Kidney glomerular epithelial cell (primary cell): ENCODE measurements at places on chromosomes 12 and 14.
A peak's percentile ranks its signal among the peaks of the same experiment; 100 is the strongest.

DNA sequence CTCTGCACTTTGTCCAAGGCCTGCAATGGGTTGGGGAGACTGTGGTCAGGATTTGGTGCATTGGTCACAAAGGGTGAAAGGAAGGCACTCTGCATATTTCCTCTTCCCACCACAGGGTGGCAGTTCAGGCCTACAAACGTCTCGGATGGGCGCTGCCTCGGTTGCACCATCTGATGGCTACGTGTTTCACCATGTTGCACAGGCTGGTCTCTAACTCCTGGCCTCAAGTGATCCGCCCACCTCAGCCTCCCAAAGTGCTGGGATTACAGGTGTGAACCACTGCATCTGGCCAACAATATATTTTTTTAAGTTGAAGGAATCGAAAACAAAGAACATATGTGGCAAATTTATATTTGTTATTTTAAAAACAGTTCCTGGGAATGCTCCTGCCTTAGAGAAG lies 35.1 kb downstream of the TMBIM6 start:
- DNase-seq = peak; percentile 36

GRCh38 chr14:35346738-35347322 lies 54.6 kb downstream of the PSMA6 start:
- DNase-seq = no peak

DNA sequence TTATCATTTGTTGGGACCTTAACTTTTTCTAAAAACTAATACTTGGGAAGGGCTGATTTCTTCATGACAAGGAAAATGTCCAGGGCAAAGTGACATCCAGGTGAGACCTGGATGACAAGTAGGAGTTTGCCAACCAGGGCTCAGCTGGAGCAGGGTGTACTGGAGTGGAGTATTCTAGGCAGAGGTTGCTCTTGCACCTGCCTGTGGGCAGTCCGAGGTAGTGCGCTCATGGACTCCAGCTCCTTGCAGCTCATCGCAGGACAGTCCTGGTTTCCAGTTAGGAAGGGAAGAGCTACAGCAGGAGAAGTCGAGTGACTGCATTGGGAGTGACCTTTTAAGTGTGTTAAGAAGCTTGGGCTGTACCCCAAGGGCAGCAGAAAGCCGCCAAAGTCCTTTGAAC lies 175.9 kb downstream of the PELI2 start:
- no peak for DNase-seq

DNA sequence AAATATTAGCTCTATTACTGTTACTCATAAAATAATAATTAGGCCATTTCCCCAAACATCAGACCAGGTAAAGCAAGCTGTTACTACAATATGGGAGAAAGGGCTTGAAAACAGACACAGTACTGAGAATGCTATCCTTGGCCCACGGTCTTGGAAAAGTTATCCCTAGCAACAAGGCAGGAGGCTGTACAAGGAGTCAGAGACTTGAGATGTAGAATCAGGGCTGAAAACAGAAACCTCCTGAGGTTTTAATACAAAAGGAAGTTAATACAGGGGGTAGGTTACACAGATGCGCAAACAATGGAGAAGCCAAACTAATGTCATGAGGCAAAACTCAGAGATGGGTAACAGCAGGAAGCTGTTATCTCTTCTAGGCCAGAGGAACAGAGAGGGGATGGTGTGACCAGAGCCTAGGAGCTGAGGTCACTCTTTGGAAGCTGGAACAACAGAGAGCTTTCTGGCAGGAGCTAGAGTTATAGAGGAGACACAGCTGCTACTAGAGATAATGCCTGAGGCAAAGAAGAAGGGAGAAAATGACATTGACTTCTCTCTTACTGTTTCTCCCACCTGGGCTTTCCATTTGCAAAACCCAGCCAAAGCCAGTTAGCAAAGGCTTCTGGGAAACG lies 248.8 kb downstream of the SUDS3 start:
- no peak for DNase-seq

GRCh38 chr14:75987201-75987970 lies 1.8 kb downstream of the IFT43 start:
- DNase-seq = no peak

- DNase-seq = no peak
Measured at GRCh38 chr12:71870416-71870815, 30.9 kb downstream of the TBC1D15 start.

DNA sequence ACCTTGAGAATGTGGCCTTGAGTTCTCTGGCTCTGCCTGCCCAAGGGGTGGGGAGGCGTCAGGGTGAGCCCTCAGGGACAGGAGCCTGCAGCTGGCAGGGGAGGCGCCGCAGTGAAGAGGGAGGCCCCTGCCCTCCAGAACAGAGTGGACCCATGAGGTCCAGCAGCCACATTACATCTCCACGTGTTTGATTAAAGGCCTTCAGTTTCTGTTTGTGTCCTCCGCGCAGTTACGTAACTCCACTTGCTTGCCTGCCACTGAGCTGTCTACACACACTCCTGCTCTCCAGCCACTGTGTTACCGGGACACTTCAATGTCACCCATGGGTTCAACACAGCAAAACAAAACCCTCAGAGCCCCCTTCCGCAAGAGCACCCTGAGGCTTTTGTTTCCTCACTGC lies 70.4 kb downstream of the CHGA start:
- no peak for DNase-seq

DNA sequence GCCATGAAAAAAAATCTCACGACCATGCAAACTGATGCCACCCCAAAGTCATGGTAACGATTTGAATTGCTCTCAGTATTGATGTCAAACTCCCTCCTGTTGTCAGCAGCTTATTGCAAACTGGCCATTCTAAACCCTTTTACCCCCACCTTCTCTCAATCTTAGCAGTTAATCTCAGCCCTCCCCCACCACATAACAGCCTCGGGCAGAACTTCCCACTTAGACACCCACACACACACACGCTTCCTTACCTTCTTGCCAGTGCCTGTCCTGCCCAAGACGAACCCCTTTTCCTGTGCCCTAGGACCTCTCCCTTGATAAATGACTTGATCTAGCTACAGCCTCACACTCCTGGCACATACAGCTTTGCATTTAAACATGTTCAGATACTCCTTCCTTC lies 56.6 kb downstream of the GPATCH2L start:
- no peak for DNase-seq

GRCh38 chr12:66733839-66734238 lies 55.0 kb upstream of the GRIP1 start:
- no peak for DNase-seq

DNA sequence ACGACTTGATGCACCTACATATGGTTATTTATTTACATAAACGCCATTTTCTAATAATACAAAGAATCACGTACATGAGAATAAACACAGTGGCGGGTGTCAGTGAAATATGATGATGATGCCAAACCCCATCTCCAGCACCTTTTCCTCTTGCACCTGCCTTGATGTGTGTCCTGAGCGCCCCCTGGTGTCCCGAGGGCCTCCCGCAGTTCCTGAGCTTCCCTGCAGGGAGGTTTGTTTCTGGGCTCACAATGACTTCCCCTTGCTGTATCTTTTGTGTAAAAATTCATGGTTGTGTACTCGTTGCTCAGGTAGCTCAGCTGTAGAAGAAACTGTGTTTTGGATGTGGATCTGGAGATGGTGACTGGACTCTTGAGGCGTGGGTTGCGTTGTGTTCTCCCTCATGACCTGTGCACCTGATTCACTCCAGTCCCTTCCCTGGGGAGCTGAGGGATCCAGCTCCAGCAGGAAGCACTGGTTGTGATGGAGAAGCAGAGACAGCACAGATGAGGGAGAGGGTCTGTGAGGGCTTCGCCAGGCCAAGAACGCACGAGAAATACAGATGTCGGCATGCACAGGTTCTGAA lies 1037.8 kb downstream of the TMEM121 start:
- DNase-seq = no peak

DNA sequence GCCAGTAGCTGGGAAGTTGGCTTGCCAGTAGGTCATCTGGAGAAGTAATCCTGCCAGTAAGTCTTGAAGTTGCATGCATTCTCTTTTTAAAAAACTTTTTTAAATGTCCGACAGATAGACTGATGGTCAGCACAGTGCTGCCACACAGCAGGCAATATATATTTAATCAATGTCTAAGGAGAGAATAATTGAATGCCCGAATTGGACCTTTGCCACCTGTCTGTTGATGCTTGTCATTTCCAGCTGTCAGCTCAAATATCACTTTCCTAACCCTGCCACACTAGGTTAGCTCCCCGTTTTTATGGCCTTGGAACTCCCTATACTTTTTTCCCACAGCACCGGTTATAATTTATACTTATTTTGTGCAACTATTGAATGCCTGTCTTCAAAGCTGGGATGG lies 2.1 kb upstream of the SLC15A4 start:
- DNase-seq = no peak

DNA sequence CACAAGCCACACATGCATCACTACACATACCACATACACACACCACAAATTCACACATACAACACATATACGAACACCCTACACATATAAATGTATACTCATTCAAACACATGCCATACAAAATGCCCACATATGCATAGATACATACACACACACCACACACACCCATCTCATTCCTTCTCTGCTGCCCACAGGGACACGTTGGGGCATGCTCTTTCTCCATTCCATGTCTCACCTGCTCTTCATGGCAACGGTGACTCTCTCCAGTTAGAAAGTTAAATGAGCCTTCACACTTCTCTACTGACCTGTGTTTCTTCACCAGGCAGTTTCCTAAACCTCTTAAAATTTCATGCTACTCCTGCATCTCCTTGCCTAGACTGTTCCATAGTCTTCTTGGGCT lies 1194.8 kb downstream of the BCL11B start:
- DNase-seq = no peak

DNA sequence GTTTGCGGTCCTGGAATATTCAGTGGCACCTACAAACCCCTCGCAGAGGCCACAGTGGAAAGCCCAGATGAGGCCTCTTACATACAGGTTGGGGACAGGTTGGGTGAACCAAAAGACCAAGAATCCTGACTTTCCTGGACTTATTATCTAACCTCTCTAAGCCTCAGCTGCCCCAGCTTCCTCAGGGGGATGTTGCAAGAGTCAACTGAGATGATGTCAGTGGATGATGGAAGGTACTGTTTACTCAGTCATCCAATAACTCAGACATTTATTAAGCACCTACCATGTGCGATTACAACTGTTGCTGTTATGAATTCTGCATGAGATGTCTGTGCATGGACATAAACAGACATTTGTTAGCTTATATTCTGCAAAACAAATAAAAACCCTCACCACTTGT lies 72.8 kb downstream of the RFX4 start:
- no peak for DNase-seq

GRCh38 chr12:27002141-27002540 lies 12.0 kb downstream of the TM7SF3 start:
- no peak for DNase-seq

GRCh38 chr14:34203251-34203722 lies 252.4 kb upstream of the EGLN3 start:
- DNase-seq = no peak

DNA sequence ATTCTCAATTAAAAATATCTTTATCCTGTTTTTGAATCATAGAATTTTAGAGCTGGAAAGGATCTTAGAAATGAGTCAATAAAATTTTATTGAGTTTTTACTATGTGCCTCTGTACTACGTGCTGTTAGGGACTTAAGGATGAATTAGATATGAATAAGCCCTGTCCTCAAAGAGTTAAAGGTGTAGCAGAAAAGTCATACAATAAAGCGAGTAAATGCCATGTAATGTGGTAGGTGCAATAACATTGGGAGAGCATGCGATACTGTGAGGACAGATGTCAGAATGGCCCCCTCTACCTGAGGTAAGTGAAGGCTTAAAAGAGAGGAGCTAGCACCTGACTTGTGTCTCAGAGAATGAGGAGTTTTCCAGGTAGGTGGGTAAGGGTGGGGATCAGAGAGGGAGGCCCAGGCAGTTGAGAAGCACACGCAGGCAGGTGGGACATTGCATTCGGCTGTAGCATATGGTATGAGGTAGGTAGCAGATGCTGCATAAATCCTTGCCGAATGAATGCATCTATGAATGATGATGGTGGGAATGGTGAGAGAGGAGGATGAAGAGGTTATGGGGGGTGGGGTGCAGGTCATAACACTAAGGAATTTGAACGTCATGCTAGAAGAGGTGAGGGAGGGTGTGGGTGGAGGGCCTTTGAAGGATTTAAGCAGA lies 35.4 kb upstream of the ATP23 start:
- DNase-seq = no peak

- no peak for DNase-seq
Measured at GRCh38 chr14:63436286-63437098, 106.7 kb downstream of the PPP2R5E start.

GRCh38 chr12:50934371-50934851 lies 17.9 kb upstream of the HIGD1C start:
- DNase-seq = no peak

DNA sequence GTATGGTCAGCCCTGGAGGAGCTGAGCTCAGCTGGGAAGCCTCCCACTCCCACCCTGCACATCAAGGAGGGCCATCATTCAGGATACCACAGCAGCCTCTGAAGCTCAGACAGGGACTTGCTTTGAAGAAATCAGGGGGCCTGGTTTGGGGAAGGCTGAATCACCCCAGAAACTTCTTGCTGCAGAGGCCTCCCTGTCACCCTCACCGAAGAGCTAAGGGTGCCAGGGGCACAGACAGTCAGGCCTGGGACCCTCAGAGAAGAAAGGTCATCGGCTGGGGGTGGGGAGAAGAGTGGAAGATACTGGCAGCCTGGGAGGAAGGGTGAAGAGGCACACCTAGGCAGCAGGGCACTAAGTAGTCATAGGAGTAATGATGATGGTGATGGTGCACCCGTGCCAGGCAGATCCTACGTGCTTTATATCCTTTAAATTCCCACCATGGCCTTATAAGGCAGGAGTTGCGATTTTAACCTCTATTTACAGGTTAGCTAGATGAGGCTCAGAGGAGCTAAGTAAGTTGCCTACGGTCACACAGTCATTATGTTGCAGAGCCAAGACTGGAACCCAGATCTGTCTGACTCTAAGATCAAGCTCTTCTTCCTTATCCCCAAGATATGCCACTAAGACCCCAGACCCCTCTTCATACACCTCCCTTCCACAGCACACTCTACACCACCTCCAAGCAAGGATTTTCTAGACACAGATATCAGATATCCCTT lies 28.5 kb upstream of the PNMA1 start:
- DNase-seq = no peak

DNA sequence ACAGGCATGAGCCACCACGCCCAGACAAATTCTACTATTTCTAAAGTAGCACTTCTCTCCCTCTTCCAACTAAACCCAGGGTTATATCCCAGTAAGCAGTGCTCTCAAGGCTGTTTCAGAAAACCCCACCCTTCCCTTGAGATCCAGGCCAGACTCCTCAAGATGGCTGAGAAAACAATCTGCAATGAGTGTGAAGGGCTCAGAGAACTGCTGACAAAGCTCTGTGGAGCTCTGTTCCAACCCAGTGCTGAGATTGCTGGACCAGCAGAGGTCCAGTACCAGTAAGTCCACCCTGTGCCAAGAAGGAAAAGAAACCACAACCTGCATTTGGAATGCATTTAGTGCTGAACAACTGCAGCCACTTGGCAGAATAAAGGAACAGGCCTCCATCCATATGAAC lies 3.7 kb upstream of the IFFO1 start:
- DNase-seq = no peak

GRCh38 chr12:70842136-70842535 lies 78.4 kb downstream of the PTPRR start:
- DNase-seq = no peak

GRCh38 chr14:28294834-28295440 lies 471.6 kb upstream of the FOXG1 start:
- no peak for DNase-seq
